ENCODE measurements at places on chromosomes 4 and X.

- DNase-seq = no peak
Observed at GRCh38 chr4:100540131-100540530, 22.3 kb upstream of the EMCN start.

- DNase-seq = no peak
Observed at GRCh38 chr4:40194602-40195161, 2.1 kb upstream of the RHOH start.

GRCh38 chr4:151822331-151822730, 61.5 kb upstream of the GATB start:
- no peak for DNase-seq

GRCh38 chr4:84530454-84530853, 31.4 kb upstream of the NKX6-1 start:
- no peak for DNase-seq

DNA sequence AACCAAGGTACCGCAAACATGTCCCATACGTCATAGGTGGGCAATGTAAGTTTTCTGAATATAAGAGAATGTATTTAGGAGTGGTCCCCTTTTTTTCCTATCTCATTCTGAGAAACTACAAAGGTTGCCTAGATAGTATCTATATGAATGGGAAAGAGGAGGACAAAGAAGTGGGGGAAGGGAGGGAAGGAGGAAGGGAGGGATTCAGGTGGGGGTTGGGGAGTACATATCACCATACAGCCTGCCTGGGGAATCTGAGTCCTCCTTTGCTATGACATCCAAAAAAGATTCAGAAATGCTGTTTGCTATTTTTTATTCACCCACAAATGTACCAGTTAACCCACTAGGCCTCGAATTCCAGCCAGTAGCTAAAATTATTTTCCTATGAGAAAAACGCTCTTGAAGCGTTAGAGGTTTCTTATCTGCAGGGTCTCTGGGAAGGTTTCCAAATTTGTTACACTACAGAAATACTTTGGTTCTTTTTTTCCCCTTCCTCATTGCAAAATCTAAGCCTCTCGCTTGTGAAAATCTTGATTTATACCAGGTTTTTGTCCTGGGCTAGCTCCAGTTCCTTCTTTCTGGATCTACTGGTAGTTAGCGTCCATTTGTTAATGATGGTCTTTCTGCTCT, 212.9 kb downstream of the NSUN7 start:
- no peak for DNase-seq

Measured in NCI-H1436 (cell line).